ENCODE measurements at places on chromosomes 13 and 19.

DNA sequence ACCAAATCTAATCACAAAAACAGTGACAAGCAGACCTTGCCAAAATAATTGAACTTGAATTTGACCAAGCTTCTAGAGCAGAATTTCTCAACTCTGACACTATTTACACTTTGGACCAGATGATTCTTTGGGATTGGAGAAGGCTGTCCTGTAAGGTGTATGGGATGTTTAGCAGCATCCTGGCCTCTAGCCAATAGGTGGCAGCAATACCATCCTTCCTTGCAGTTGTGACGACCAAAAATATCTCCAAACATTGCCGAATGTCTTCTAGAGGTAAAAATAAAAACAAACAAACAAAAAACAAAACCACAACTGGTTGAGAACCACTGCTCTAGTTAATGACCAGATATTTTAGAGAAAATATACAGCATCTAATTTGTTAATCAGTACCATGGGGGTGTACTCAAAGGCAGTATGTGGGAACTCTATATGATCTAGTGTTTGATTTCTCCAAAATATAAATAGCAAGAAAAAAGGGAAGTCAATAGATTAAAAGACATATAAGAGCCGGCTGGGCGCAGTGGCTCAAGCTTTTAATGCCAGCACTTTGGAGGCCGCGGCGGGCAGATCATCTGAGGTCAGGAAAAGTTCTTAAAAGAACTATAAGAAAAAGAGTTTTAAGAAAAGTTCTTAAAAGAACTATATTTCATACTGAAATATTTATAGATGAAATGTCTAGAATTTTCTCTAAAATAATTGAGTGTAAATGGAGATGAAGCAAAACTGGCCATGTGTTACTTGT lies 60.9 kb upstream of the ZNF527 start:
- peak; percentile 21 for DNase-seq

DNA sequence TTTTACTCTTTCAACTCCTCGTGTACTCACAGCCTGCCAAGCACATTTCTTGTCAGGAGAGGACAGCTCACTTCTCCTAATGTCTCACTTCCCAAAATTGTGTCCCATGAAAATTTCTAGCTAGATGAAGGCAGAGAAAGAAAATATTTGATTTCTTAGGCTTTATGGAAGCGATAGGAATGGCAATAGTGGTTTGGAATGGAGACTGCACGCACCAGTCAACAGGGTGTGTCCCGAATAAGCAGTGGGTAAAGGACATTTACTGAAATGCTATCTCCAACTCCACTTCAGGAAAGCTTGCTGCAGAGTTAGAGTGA lies 321 bp upstream of the ZNF222 start:
- no peak for DNase-seq

GRCh38 chr13:72165276-72165675 lies 298.3 kb upstream of the DACH1 start:
- no peak for DNase-seq

DNA sequence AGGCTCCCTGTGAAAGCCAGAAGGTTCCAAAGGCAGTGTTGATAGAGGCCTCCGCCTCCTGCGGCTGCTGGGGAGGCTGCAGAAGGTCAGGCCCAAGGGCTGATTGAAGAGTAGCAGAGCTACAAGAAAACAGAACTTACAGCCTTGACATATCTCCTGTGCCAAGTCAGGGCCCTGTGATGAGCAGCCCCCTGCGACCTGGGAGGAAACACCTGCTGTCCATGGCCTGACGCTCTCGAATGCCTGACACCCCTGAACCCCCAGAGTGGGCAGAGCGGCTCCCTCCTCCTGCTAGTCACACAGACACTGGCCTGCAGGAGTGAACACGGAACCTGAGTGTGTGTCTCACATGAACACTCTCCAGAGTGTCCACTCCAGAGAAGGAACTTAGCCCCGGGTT lies 38.2 kb upstream of the TUBGCP3 start:
- no peak for DNase-seq

- no peak for DNase-seq
These were observed 380.0 kb upstream of the SGCG start for GRCh38 chr13:22800526-22801401.

Data from Jurkat, Clone E6-1 (cell line).